ENCODE measurements at places on chromosomes 6 and 20. TPM values are rescaled to one million over a fixed set of nuclear protein-coding genes. Genes with fewer than 3 reads are reported as not detected.

DNA sequence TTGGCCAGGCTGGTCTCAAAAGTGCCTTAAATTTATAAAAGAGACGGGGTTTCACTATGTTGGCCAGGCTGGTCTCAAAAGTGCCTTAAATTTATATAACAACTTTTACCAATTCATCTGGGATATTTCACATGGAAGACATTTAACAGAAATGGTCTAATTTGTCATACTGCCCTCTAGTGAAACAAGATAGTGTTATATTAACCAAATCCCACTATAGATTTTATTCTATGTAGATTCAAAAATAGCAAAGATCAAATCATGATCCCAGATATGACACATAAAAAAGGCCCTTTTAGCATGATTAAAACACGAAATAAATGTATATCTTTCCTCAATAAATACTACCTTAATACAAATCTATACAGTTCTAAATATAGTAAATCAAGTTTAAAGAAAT lies 102.8 kb upstream of the TFAP2D start:
- no peaks in the 10 kb centered on the region for H3K36me3 ChIP-seq
- H3K4me1 ChIP-seq, result no peaks in the 10 kb centered on the region
- no peak overlapping the region for H3K27ac ChIP-seq
- no peak for DNase-seq

GRIK2 gene
- total RNA-seq, result 5.1 TPM

- H3K27ac ChIP-seq, result no peak overlapping the region
- no peaks in the 10 kb centered on the region for H3K36me3 ChIP-seq
- no peak for DNase-seq
- peaks cover 6% of the 10 kb centered on the region for H3K4me1 ChIP-seq
- H3K4me3 ChIP-seq, result no peak overlapping the region
- H3K27me3 ChIP-seq, result no peaks in the 10 kb centered on the region
Observed at GRCh38 chr6:124200661-124201060, 397.0 kb downstream of the NKAIN2 start.

CTCFL gene
- total RNA-seq, result not detected

DNA sequence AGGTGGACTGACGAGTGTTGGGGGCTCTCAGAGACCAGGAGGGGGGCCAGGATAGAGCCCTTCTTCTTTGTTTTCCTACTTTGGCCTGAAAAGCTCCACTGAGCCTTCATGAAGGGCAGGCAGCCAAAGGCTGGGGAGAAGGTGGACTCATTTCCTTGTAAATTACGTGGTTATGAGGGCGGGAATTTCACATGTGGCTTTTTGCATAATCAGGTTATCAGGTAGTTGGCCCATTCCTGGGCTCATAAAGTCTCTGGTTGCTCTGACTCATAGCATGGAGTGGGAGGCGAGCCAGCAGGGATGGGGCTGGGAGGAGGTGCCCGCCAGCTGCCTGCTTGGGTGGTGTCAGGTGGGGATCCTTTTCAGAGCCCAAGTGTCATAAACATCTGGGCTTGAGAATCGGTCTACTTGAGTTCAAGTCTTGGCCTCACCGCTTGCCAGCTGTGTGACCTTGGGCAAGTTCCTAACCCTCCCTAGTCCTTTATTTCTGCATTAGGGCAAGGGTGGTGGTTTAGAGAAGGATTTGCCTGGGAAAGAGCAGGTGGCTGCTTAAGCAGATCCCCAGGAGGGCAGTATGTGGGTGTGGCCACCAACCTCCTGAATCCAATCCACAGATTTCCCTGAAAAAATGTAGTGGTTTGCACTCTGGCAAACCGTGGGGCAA lies 26.5 kb upstream of the RNF24 start:
- DNase-seq, result no peak
- H3K4me1 ChIP-seq, result peaks cover 14% of the 10 kb centered on the region
- no peaks in the 10 kb centered on the region for H3K36me3 ChIP-seq

BLCAP gene
- 54.2 TPM for total RNA-seq

DOK5 gene
- total RNA-seq, result 3.1 TPM

CCN2 gene
- 159 TPM for total RNA-seq

OOEP gene
- not detected for total RNA-seq

GRCh38 chr20:2754424-2754823 lies 46.0 kb downstream of the CPXM1 start:
- DNase-seq, result no peak
- no peak overlapping the region for H3K27ac ChIP-seq
- H3K4me1 ChIP-seq, result no peaks in the 10 kb centered on the region
- peaks cover 49% of the 10 kb centered on the region for H3K27me3 ChIP-seq
- no peak overlapping the region for H3K4me3 ChIP-seq
- H3K36me3 ChIP-seq, result no peaks in the 10 kb centered on the region
